ENCODE measurements at places on chromosomes 2 and 18.

DNA sequence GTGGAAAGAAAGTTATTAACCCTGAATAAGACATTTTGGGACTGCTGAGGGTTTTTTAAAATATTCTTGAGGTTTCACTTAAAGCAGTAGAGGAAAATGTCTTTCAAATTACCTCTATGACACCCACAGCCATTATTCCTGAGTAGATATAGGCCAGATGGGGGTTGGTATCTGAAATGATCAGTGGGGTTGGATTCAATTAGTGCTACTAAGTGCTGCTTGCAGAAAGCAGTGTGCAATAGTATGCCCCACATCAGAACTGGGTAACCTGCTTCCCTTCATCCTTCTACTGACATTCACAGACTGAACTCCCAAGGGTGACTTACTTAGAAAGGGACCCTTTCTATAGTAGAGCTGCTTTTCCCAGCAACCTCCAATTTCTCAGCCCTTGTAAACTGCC is 7.3 kb upstream of the ETAA1 start:
- DNase-seq = no peak

- DNase-seq = peak; percentile 51
These were observed 38.3 kb upstream of the WIPF1 start for GRCh38 chr2:174635776-174636404.

- DNase-seq = peak; percentile 59
These were observed 34.5 kb upstream of the STPG4 start for GRCh38 chr2:47189635-47190034.

GRCh38 chr18:39596891-39597290 is 2031.3 kb upstream of the CELF4 start:
- DNase-seq = no peak

- DNase-seq = no peak
These were observed 47.5 kb downstream of the ARID5A start for GRCh38 chr2:96584017-96584416.

- DNase-seq = no peak
These were observed 678 bp upstream of the ZNF24 start for GRCh38 chr18:35344736-35345459.

- DNase-seq = peak; percentile 5
These were observed 169.4 kb upstream of the CAVIN2 start for GRCh38 chr2:192016265-192016664.

DNA sequence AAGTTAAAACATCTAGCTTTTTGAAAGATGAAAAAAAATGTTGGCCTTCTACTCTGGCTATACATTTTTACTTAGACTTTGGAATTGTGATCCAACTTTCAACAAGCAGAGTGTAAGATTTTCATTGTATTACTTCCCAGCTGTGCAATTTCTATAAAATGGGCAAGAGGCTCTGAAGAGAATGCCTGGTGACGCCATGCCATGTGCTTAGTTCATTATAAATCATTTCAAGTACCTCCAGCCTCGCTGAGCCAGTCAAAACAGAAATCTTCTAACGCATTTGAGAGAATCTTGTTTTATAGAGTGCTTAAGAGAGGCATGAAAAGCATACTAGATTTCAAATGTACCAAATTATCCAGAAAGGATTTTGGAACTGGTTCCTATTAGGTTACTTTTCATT is 10.1 kb upstream of the STK17B start:
- no peak for DNase-seq

DNA sequence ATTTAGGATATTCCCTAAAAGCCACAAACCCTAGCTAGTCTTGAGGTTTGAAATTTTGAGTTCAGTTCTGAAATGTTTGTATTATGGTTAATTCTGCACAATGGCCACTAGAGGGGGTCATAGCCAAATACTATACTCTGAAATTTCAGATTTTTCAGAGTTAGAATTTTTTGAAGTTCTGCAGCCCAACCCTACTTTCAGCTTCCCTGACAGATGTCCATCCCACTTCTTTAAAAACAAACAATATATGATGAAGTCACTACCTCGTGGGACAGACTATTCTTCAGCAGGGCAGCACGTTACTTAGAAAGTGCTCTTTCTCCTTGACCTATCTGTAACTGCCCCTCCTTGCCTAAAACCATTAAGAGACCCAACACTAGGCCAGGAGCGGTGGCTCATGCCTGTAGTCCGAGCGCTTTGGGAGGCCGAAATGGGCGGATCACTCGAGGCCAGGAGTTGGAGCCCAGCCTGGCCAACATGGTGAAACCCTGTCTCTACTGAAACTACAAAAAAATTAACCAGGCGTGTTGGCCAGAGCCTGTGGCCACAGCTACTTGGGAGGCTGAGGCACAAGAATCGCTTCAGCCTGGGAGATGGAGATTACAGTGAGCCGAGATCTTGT is 48.2 kb upstream of the PAPOLG start:
- DNase-seq = peak; percentile 4

GRCh38 chr2:188984065-188984491 is 9.9 kb downstream of the COL3A1 start:
- DNase-seq = peak; percentile 65

DNA sequence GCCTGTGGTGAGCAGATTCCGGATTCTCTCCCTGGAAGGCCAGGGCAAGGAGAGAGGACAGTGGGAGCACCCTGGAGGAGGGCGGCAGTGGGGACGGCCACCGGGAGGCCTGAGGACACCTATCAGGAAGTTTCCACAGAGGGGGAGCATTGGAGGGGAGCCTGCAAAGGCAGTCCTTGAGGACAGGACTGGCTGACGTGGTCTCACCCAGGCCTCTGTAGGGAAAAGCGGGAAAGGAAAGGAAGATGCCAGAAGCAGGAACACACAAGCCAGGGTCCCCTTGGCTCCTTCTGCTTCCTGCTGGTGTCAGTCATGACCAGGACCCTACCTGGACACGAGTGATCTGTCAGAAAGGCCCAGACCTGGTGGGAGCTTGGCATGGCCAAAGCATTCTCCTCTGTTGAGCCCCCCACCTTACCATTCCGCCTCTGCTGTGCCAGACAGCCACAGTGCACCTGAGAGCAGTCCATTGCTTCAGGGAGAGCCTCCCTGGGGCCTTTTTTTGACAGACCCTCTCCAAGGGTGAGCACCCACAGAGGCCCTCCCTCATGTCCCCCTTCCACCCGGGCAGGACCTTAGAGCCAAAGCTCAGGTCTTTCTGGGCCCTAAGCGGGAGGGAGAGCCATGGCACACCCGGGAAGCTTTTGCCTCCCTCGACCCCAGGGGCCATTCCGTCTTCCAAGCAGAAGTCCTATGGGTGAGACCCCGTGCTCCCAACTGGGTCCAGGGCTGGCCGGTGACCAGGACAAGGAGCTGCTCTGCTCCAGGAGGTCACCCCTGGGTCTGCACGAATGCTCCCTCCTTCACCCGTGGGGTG is 333.1 kb downstream of the DYSF start:
- DNase-seq = no peak

DNA sequence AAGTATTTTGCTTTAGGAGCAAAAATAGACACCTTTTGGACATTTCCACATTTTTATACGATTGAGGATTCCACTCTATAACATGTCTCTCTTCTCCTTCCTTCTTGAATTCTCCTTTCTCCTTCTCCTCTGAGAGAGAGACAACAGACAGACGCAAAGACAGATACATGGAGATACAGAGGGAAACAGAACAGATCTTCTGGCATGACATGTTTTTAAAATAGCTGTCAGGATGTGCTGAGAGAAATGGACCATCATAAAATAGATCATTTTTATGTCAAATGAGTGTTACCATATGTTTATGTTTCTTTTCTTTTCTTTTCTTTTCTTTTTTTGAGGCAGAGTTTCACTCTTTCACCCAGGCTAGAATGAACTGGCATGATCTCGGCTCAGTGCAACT is 44.4 kb upstream of the ZNF532 start:
- DNase-seq = no peak

DNA sequence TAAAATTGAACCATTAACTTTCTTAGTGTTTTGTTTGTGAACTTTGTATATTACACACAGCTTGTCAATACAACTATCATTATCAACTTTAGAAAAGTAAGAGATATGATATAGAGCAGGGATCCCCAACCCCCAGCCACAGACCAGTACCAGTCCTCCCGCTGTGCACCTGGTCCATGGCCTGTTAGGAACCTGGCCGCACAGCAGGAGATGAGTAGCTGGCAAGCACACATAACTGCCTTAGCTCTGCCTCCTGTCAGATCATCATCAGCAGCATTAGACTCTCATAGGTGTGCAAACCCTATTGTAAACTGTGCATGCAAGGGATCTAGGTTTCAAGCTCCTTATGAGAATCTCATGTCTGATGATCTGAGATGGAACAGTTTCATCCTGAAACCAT is 491.0 kb upstream of the NXPH2 start:
- DNase-seq = no peak

GRCh38 chr2:26674771-26675170 is 17.8 kb upstream of the KCNK3 start:
- DNase-seq = no peak

GRCh38 chr2:138779781-138780445 is at the start of gene NXPH2:
NXPH2 (minus strand) TSS chr2:138780390; CDS start chr2:138780241, 149 bp downstream.
- DNase-seq = no peak

DNA sequence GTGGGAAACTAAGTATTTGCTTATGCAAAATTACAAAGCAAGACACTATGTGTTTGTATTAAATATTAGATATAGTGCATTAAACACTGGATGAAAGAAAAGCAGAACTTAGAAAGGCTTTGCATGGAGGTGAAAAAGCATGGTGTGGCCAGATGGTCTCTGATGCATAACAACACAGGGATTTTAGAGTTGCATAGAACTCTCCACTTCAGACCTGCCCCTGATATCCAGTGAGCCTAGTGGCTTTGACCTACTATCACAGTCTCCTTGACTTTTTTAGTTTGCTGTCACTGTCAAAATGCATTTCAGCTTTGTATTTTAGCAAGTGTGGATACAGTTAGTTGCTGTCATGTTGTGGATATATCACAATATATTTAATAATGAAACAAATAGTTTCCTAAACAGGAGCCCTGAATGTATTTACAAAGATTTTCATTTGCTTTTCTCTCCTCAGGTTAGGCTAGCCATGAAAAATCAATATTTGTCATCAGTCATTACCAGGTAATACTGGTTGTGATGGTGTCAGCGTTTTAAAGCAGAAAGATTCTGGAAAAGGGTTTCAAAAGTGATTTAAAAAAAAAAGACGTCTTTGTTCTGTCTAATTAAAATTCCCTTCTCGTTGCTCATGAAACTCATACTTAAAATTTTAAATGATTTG is 5.2 kb downstream of the CSRNP3 start:
- DNase-seq = no peak

- DNase-seq = no peak
These were observed 22.8 kb downstream of the NPC1 start for GRCh38 chr18:23563377-23564043.

DNA sequence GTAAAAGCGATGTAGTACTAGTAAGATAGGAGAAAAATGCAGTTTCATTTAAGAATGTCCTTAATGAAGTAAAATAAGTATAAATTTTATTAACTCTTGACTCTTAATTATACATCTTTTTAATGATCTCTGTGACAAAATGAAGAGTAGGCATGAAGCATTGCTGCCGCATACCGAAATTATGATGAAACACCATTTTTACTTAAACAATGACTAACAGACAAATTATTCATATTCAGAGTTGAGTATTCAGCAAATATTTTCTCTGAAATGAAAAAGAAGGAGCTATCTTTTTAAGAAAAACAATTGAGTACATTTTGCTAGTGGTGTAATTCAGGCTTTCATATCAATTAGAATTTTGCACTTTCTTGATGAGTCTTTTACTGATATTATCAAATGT is 150.6 kb upstream of the DOCK10 start:
- no peak for DNase-seq

- DNase-seq = no peak
These were observed 29.2 kb upstream of the POMC start for GRCh38 chr2:25197336-25198208.

DNA sequence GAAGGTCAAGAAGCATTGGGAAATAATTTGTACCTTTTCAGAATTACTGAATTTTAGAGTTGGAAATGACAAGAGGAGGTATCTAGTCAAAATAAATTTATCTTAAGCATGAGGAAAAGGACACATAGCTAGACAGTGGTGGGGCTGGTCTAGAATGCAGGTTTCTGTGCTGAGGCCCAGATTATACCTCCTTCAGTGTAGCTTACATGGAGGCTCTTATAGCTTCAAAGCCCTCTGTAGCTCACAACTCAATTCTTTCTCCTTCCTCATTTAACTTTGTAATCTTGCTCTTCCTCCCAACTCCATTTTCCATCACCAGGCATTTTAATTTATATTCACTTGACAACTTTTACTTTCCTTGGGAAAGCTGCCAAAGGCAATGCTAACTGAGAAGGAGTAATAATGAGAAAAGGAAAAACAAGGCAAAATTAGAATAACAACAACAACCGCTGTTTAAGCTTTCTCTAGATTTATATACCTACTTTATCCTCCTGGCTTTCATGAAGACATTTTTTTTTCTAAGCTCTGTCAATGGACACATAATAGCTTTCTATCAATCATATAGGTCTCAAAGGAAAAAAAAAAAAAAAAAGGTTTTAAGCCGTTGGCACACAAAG is 58.5 kb downstream of the CLHC1 start:
- no peak for DNase-seq

DNA sequence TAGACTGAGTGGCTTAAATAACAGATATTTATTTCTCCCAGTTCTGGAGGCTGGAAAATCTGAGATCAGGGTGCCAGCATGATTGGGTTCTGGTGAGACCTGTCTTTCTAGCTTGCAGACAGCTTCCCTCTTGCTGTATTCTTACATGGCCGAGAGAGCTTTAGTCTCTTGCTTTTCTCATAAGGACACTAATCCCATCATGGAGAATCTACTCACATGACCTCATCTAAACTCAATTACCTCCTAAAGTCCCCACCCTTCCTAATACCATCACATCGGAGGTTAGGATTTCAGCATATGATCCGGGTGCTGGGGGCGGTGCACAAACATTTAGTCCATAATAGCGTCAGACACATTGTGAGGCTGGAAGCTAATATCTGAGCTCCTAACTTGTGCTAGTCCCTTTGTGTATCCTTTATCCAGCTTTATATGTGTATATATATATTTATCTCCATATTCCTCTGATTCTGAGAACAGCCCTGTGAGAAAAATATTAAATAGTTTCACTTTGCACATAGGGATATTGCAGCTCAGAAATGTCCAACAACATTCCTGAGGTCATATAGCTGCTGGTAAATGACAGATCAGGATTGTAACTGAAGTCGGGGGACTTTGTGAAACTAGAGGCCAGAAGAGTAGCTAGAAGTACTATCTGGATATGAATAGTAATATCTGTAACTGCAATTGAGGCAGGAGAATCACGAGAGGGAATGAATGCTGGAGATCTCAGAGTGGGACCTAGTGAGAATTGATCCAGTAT is 28.9 kb downstream of the MARCHF4 start:
- DNase-seq = no peak

Data from fibroblast of the conjunctiva (primary cell).